NB4 (cell line): ENCODE measurements at places on chromosomes 12 and 14.

DNA sequence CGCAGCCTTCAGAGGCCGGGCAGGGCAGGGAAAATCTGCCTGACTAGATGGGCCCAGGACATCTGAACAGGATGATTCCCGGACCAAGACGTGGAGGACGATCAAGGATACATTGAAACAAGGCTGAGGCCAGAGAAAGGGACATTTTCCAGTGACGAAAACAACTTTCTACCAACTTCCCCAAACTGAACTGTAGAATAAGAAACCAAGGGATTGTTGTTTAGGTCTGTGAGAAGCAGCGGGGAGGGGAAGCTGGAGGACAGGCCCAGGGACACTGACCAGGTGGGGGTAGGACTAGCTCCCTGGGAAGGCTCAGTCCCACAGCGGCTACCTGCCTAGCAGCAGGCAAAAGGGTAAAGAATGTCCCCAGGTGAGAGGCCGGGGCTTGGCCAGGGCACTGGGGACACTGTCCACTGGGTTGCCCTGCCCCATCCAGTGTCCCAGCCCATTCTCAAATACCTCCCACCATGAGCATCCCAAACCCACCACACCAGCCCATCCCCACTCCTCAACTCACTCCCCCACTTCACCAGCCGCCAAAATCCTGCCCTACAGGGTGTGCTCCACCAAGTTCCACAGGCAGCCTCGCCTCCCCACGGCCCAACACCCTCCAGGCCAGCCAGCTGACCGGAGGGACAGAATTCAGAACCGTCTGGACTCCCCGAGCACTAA, 995 bp downstream of the TNFRSF1A start:
- DNase-seq, result peak; percentile 64

- DNase-seq, result peak; percentile 28
Measured at GRCh38 chr14:23550812-23551265, 726 bp downstream of the ZFHX2 start.

- DNase-seq, result peak; percentile 73
Measured at GRCh38 chr12:75526655-75527511, 15.5 kb upstream of the KRR1 start.

- DNase-seq, result peak; percentile 71
Measured at GRCh38 chr12:107007411-107007810, 20.5 kb upstream of the MTERF2 start.

GRCh38 chr14:54669721-54670561, 103.0 kb downstream of the SAMD4A start:
- no peak for DNase-seq

DNA sequence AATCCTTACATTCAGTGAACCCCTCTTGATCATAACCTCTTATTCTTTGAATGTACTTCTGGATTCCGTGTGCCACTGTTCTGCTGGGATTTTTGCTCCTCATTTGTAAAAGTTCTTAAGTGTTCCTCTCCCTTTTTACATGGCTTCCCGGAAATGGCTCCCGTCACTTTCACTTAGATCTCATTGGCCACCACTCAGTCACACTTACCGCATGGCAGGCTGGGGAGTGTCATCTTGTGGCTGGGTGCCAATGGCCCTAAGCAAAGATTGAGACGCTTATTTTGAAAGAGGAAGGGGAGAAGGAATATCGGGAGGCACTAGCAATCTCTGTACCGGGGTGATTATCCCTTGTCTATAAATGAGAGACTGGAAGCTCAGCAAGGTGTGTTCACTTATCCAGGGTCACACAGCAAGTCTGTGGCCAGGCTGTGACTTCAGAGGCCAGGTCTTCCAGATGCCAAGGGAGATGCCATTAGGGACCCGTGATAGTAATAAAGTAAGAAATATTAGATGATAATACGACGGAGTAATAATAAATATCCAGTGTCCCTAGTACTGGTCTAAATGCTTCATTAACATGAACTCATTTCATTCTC, 68.8 kb downstream of the RNFT2 start:
- DNase-seq, result no peak

- DNase-seq, result no peak
Measured at GRCh38 chr12:12336049-12336411, 14.0 kb downstream of the MANSC1 start.

DNA sequence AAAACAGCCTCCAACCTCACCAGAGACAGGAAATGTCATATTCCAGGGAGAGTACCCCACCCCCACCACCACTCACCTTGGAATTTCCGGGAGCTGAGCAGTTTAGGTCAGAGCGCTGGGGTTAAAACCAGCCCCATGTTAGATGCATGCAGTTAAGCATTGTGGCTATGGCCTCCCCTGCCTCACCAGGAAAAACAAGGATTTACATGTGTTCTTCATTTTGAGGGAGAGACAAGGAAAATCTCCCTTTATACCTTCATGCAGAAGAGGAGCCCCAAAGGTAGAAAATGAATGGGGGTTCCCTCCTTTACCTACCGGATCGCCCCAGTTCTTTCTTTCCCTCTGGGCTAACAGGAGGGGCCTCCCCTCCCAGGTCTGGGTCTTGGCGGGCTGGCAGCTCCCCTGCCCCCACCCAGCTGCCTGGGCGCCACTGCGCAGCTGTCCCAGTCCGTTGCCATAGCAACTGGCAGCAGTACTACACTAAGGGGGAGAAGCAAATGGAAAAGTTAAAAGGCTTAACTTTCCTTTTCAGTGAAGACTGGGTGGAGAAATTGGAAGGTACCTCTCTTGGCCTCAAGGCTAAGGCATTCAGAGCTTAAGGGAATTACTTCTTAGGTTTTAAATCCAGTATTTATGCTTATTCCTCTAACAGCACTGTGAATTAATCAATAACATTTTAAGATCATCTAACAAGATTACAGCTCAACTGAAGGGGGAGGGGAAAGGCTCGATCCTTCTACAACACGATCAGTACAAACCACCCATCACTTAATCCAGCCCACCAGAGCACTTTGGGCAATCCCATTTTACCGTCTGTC, 20.5 kb downstream of the CBX5 start:
- DNase-seq, result peak; percentile 24

DNA sequence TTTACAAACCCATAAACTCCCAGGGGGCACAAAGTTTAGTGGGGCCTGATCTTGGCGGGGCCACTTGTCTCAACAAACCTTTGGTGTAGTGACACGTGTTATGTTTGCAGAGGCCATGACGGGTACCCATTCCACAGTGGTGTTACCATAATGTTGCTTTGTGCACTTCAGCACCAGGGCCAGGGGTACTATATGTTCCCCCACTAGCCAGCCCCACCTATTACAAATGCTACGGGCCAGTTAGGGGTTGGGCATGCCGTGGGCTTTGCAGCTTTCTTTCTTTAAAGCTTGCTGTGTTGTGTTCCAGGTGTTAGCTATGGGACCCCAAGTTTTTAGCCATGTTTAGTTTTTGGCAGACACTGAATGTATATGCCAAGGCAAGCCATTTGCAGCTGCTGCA, 30.8 kb upstream of the G2E3 start:
- DNase-seq, result no peak

GRCh38 chr14:92952481-92953298, 29.7 kb downstream of the CHGA start:
- no peak for DNase-seq

GRCh38 chr12:111417784-111418593, 12.3 kb downstream of the SH2B3 start:
- no peak for DNase-seq

- DNase-seq, result peak; percentile 18
Measured at GRCh38 chr14:93109572-93110481, 5.9 kb downstream of the ITPK1 start.

GRCh38 chr12:106369624-106370346, 12.2 kb downstream of the POLR3B start:
- DNase-seq, result no peak

DNA sequence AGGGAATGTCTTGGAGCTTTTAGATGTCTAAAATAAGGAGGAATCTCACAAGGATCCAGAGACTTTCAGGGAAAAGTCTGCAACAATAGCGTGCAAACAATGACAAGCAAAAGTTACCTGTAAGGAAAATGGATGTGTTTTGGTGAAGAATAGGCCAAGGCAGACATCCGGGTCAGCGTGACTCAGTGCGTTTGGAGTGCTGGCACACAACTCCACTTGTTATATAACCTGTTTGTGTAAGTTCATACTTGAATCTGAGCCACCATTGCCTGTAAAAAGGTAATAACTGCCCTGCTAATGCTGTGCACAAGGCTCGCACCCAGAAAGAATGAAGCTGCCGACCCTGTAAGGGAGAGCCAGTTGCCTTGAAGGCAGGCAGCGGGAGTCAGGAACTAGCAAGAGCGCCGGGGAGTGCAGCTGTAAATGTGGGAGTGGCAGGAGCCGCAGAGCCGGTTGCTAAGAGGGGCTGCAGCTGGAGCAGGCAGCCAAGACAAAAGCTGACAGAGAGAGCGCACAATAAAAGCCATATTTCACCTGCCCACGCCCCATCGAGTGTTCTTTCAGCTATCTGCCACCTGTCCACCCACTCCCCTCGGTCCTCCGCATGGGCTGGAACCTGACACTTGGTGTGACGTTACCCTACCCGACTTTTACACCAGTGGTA, 638.5 kb upstream of the MIS18BP1 start:
- DNase-seq, result peak; percentile 1
